Right ventricle myocardium superior (tissue), 1 donor: ENCODE measurements at places on chromosomes 2 and 18.

DNA sequence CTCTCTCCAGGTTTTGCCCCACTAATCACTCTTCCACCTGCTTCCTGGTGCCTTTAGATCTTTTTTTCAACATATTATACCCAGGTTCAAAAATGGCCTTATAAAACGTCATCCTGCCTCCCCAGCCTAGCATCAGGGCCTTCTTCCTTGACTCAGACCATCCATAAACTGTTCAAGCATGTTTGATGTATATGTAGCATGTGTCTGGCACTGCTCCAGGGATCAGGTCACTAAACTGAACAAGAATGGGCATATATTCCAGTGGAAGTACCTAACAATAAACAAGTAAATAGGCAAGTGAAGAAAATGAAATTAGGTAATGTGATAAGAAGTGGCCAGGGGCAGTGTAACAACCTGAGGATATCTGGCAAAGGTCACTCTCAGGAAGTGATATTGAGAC lies 141.2 kb downstream of the TRIB2 start:
- DNase-seq, result no peak

- DNase-seq, result no peak
These were observed 58.9 kb upstream of the RNU4ATAC start for GRCh38 chr2:121471532-121472469.

DNA sequence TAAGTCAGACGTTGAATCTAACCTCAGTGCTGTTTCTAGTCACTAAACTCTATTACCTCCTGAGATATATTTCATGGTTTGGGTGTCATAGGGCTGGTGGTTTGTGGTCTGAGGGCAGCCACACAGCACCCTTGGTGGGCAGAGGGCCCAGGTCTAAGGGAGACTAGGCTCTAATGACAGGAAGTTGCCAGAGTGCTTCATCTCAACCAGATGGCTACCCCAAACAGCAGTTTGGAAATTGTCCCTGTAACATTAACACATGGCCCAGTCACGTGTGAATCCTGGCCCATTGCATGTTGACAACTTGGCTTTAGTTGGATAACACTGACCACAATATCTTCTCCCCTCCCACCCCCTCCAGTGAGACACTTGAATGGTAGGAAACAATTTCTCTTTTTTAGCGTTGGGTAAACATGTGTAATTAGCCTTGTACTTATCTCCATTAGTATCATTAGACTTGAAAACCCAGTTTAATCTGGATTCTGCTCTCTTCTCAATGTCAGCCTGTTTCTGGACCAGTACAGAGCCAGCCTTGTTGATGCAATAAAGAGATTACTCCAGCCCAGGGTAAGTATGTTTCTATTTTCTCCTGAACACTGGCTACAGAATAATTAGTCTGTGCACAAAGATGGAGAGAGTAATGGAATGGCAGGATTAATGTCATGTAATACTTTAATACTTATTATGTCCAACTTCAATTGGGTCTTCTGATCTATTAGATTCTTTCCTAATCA lies 187.8 kb upstream of the SIX3 start:
- DNase-seq, result no peak

GRCh38 chr18:54710074-54710899 lies 118.0 kb upstream of the RAB27B start:
- DNase-seq, result no peak

DNA sequence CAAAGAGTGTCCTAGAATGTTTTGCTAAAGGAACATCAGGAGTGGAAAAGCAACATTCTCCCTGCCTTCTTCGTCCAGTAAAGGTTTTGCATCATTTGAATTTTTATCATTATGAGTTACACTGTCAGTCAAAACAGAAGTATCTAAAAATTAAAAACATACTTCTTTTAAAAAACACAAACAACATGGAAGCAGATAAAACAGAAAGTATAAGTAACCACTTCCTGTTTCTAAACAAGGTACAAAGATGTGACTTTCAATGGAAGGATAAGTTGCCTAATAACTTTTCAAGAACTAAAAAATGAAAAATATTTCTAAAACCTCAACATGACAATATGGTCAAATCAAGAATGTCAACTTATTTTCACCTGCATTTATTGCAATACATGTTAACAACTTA lies 158.2 kb downstream of the STK39 start:
- no peak for DNase-seq

GRCh38 chr2:221488136-221488807 lies 83.8 kb downstream of the EPHA4 start:
- DNase-seq, result no peak
